ENCODE measurements at places on chromosomes 1 and 21. TPM values are rescaled to one million over a fixed set of nuclear protein-coding genes. Genes with fewer than 3 reads are reported as not detected.

The MAD2L2 gene
- total RNA-seq: 146 TPM

The PRDM16 gene
- total RNA-seq: 2.1 TPM

The FAM72C gene
- 5.4 TPM for total RNA-seq

GRCh38 chr1:29310616-29311180 lies 74.4 kb downstream of the PTPRU start:
- DNase-seq: no peak

- no peak for DNase-seq
Measured at GRCh38 chr1:151222130-151222529, 23.8 kb downstream of the PIP5K1A start.

- DNase-seq: no peak
Measured at GRCh38 chr21:26499495-26499894, 73.6 kb downstream of the CYYR1 start.

DNA sequence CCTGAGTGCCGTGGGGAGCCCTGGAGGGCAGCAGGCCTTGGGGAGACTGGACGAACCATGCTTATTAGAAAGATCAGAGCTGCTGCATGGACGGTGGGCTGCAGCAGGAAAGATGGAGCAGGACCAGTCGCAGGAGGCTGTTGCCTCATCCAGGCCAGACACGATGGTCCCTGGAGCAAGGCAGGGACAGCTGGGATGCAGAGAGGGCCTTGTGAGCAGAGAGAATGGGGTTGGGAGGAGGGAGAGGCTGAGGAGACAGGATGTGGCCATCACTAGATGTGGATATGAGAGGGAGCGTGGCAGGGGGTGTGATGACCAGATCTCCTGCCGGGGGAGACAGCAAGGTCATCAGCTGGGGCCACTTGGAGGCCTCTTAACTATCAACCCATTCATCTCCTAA lies 727.6 kb downstream of the PTPRU start:
- no peak for DNase-seq
